Cortex of kidney (tissue), 1 donor: ENCODE measurements at places on chromosomes 7 and 10.

DNA sequence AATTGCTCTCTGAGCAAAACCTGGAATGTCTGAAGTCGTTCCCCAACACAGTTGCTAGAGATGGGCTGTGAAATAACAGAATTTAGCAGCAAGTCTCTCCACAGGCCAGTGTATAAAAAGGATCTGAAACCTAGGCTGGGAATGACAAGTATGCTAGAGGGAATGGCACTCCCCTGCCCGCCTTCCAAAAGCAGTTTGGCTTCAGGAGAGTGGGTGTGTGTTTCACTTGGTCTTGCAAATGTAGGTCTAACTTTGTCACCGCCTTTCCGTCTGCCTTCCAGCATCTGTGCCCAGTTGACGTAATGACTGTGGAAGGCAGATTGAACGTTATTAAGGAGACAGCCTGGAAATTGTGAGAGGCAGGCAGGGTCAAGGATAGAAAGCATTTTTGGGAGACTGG is 18.0 kb upstream of the MTURN start:
- no peak for DNase-seq

DNA sequence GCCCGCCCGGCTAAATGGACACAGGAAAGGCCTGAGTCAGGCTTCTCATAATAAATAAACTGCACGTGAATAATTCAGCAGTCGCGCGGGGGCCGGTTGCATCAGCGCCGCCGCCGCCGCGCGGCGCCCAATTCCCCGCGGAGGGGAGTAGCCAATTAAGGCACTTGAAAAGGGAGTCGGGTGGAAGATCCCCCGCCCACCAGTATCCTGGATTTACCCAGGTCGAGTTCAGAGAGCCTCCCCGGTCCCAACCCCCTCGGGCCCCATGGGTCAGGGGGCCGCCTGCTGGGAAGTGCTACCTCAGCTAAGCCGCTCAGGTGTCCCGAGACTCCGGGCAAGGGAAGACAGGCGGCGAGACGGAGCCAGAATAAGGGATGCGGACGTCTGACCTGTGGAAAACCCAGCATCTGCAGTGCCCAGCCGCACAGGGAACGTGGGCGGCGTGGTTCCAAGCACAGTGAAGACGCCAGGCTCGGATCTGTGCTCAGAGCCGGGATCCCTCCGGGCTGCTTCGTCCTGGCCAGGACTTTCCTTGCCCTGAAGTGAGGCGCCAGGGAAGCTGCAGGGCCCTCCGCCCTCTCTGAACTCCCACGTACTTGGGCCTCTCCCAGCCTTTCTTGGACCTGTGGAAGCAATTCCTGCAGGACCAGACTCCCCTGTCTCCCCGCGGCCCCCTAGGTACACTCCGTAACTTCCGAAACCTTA is 7.3 kb upstream of the LBX1 start:
- DNase-seq: no peak

- DNase-seq: no peak
These were observed 277.4 kb upstream of the LYZL1 start for GRCh38 chr10:29011516-29011915.

DNA sequence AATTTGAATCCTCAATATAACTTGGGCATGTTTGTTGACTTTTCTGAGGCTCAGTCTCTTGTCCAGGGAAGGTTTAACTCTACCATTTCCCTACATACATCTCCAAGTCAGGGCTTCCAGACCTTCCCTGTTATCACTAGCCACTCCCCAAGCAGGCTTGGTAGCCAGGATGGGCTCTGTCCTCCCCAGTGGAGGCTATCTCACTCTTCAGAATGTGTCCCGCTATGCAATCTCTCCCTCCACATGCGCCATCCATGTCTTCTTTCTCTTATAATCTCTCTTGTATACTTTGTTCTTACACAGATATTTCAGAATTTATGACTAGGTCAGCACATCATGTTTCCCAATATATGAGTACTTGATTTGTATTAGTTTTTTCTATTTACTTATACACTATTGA is 310.4 kb downstream of the HGF start:
- no peak for DNase-seq

DNA sequence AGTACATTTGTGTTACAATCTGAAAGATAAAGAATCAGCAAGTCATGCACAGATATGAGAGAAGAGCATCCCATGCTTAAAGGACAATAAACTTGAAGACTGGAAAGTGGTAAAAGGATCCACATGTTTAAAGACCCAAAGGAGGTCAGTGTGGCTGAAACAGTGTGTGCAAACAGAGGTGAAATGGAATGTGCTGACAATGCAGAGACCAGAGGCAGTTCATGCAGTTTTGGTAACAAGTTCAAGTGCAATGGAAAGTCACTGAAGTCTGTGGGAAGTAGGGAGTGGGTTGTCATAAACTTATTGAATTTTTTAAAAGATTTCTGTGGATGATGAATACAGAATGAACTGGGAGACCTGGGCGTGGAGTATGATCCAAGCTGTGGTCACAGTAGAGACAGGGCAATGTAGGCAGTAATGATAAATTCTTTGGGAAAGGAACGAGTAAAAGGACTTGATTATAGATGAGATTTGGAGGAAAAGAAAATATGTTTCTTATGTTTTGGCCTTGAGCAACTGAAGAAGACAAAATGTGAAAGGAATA is 408.0 kb downstream of the HGF start:
- no peak for DNase-seq

DNA sequence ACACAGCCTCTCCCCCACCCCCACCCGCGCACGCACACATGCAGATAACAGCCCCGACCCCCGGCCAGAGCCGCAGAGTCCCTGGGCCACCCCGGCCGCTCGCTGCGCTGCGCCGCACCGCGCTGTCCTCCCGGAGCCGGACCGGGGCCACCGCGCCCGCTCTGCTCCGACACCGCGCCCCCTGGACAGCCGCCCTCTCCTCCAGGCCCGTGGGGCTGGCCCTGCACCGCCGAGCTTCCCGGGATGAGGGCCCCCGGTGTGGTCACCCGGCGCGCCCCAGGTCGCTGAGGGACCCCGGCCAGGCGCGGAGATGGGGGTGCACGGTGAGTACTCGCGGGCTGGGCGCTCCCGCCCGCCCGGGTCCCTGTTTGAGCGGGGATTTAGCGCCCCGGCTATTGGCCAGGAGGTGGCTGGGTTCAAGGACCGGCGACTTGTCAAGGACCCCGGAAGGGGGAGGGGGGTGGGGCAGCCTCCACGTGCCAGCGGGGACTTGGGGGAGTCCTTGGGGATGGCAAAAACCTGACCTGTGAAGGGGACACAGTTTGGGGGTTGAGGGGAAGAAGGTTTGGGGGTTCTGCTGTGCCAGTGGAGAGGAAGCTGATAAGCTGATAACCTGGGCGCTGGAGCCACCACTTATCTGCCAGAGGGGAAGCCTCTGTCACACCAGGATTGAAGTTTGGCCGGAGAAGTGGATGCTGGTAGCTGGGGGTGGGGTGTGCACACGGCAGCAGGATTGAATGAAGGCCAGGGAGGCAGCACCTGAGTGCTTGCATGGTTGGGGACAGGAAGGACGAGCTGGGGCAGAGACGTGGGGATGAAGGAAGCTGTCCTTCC is 620 bp downstream of the EPO start:
- DNase-seq: no peak

DNA sequence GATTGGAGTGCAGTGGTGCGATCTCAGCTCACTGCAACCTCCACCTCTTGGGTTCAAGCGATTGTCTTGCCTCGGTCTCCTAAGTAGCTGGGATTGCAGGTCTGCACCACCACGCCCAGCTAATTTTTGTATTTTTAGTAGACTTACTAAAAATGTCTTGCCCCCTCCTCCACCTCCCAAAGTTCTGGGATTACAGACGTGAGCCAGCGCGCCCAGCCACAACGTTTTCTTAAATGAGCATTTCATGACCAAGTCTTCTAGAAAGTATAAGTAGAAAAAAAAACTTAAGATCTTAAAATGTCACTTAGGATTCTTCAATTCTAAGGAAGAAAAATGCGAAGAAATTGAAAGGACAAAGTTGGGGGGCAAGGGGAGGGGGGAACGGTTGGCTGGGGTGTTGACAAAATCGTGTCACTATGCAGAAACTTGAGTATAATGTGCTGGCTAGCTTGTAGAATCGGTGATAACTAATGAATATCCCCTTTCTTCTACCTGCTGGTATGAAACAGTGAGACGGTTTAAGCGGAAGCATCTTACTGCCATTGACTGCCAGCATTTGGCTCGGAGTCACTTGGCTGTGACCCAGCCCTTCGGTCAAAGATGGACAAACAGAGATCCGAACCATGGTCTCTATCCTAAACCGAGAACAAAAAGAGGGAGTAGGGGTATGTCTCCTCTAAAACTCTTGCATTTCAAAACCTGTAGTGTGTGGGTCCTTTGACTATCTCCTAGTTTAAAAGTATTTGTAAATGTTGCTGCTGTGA is 12.7 kb downstream of the FBH1 start:
- DNase-seq: no peak

DNA sequence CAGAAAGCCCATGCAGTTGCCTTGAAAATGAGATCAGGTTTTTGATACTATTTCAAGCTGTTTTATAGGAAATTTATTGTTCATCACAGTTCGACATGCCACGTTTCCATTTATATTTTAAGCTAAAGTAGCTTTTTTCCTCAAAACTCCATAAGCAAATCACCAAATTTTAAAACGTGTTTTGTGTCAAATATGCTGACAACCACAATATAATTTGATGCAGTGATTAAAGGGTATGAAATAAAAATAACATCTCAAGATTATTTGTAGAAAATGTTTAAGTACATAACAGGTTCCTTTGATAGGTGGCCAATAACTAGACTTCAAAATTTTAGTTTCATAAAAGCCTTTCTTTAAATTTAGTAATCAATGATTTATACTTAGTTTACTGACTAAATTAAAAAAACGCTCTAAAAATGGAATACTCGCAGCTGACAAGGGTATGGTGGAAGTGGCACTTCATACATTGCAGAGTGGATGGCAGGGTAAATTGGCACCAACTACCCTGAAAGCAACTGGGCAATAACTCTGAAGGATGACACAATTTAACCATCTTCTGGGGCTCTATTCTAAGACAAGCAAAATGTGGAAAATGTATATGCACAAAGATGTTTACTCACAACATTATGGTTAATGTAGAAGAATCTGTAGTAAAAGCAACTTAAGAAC is 481.6 kb downstream of the TNS3 start:
- no peak for DNase-seq

DNA sequence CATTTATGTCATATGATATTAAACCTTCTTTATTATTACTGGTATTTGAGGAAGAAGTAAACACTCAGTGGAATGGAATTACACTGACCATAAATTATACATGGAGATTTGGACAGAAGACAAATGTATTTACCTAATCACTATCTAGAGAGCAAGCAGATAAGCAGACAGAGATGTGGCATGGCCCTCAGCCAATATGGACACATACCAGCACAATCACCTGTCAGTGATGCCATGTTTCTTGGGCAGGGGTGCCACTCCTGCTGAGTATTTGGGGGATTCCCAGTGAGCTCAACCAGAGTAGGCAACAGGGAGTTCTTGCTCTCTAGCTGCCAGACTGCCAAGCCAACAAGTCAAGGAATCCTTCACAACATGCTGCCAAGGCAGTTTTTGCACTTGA is 866.3 kb upstream of the LRRN3 start:
- DNase-seq: no peak

DNA sequence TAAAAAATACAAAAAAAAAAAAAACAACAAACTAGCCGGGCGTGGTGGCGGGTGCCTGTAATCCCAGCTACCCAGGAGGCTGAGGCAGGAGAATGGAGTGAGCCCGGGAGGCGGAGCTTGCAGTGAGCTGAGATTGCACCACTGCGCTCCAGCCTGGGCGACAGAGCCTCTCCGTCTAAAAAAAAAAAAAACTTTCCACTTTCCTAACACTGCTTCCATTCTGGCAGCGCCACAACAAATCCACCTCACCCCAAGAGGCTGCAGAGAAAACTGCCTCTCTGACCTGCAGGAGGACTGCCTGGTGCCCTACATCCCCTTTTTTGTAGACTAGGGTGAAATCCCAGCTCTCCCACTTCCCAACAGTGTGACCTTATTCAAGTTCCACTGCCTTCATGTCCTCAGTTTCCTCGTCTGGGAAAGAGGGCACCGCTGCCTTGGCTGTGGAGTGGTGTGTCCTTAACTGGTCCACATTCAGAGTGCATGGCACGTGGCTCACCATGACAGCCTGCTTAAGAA is 2.6 kb upstream of the MBL2 start:
- no peak for DNase-seq

DNA sequence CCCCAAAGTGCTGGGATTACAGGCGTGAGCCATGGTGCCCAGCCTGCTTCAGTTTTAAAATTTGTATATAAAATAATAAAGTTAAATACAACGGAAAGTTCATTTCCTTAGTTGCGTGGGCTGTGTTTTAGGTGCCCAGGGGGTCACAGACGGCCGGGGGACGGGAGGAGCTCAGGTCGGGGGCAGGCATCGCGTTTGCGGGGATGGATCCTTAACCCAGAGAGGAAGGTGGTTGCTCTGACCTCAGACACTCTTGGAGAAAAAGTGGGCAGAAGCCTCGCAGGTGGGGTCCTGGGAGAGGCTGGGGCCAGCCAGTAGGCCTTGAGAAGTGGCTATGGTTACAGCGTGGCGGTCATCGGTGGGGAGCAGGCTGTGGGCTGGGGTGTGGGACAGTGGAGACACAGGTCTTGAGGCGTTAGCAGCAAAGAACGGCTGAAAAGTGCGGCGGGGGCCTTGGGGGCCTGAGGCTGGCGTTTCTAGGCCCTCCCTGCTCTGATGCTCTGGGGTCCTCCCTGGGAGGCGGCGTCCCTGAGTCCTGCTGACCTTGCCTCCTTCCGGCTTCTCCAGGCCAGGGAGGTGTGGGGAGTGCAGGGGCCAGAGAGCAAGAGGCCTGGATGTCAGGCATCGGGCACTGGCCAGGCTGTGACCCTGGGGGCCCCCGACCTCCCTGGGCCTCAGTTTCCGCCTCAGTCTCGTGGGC is 54.4 kb downstream of the UNCX start:
- DNase-seq: no peak

DNA sequence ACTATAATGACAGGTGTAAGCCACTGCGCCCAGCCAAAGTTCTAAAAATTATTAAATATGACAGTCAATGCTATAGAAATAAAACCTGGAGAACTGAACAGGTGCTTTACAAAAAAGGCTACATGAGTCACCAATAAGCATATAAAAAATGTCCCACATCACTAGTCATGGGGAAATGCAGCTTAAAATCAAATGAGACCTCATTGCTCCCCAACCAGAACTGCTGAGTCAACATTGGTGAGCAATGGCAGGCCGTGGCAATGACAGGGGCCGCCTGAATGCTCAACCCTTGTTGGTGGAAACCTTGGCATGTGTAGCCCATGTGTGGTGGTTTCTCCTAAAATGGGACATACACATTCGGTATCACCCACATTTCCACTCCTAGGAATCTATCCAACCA is 352.3 kb upstream of the KLF6 start:
- no peak for DNase-seq

DNA sequence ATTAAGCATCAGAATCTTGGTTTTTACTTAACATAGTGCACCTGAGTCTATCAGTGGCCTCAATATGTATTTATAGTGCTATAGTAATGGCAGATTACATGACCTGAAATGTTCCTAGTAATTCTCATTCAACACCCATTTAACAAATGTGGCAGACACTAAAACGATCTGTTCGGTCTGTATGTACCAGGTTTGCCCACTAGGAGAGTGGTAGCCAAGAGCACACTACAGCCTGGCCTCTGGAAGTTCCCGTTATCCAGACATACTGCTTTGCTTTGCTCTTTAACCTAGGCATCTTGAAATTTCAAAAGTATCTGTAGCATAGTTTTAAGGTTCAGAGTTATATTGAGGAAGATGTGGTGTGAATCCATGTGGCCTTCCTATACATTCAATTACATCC is 395.7 kb upstream of the NRG3 start:
- no peak for DNase-seq
